ENCODE measurements at places on chromosomes 12 and 14.

DNA sequence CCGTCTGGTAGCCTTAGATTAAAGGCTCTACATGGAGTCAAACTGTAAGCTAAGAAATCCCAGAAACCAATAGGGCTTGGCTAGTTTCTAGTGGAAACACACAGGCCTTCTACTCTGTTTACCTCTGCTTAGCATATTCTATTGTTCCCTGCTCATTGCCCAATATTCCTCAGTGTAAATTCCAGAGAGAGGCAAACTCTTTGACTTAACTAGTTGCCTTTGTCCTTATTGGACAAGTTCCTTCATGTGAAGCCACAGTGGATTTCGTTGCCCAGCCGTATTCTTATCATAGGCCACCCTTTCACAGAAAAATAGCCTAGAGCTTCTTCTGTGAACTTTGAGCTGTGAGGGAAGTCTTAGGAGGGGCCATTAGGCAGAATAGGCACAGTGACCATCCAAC is 186.1 kb downstream of the PLCZ1 start:
- DNase-seq, result no peak

- no peak for DNase-seq
These were observed 44.5 kb downstream of the FOXA1 start for GRCh38 chr14:37550511-37550910.

DNA sequence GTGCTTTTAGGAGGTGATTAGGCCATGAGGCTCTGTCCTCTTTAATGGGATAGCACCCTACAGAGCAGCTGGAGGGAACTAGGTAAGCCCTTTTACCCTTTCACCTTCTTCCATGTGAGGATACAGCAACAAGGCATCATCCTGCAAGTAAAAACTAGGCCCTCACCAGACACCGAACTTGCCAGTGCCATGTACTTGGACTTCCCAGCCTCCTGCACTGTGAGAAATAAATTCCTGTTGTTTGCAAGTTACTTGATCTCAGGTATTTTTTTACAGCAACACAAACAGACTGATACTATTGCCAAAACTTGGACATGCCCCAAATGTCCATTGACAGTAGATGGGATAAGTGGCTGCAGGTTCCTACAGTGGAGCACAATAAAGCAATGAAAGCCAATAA is 85.8 kb upstream of the MAP1LC3B2 start:
- DNase-seq, result no peak

DNA sequence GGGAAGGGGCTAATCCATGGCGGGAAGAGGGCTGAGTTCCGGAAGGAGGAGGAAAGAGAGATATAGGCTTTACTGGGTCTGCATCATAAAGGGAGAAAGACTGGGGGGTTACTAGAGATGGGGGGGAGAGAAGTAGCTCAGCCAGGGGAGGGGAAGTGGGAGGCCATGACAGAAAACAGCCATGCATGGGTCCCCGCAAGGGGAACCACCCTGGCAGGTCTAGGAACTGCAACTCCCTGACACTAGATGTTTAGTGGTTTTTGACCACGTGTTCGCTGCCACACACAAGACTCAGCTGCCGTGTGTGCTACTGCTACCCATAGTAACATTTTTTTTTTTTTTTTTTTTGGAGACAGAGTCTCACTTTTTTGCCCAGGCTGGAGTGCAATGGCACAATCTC is 145.0 kb downstream of the RIMBP2 start:
- peak; percentile 9 for DNase-seq

DNA sequence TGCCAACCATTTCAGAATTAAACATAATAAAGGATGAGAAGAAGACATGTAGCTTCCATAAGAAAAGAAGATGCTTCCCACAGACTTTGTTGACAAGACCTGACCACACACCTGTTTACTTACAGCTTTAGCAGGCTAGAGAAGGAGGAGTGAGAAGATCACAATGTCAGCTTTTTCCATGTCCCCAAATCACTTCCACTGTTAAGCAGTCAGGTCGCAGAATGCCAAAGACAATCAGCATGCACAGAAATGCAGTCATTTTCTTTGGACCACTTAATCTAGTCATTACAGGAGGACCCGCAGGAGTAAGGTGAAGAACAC is 314.9 kb downstream of the SSPN start:
- DNase-seq, result no peak

DNA sequence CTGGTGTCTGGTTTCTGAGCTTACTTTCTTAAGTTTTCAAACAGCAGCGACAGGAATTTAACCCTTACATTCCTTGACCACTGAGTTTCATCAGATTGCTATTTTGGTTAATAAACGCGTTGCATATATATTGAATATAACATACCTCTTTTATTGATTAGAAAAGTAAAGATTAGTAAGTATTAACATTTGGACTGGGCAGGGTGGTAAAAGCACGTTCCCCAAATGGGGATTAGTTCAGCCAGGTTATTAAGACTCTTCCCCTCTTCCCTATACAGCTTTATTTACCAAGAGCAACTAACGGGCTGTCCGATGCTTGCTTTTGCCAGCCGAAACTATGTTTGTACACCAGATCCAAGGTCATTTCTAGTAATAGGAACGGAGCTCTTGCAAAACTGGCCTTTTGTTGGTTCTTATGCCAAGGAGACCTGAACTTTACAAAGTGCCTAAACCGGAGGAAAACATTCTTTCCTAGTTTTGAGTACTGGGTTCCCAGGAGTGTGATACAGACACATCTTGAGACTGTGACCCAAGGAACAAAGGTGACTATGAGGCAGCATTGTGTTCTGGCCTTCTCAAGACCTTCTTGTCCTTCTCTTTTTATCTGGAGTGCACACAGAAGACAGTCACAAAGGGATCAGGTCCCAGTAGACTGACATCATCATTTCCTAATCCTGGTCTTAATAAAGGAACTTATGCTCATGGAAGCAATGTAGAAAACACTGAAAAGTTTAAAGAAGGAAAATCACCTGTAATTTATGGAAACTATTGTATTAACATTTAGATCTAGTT is 2.6 kb downstream of the GLRX5 start:
- no peak for DNase-seq

DNA sequence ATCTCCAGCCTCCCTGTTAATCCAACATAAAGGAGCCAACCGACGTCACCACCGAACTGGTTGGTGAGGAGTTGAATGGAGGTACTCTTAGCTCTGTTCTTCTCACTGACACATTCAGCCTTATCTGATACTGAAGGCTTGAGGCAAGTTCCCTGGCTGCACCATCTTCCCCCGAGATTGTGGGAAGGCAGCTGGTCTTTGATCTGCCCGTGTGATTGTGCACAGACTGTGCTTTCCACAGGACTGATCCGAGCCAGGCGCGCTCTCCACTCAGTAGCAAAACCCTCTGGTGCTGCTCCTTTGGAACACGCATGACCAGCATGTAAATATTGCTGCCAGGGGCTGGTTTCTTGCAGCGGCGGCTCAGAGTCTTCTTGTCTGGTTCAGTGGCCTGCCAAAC is 30.1 kb upstream of the DLK1 start:
- peak; percentile 52 for DNase-seq
